ENCODE measurements at places on chromosomes 13 and 19.

GRCh38 chr13:90787007-90787406 lies 560.5 kb upstream of the MIR17HG start:
- DNase-seq = no peak

DNA sequence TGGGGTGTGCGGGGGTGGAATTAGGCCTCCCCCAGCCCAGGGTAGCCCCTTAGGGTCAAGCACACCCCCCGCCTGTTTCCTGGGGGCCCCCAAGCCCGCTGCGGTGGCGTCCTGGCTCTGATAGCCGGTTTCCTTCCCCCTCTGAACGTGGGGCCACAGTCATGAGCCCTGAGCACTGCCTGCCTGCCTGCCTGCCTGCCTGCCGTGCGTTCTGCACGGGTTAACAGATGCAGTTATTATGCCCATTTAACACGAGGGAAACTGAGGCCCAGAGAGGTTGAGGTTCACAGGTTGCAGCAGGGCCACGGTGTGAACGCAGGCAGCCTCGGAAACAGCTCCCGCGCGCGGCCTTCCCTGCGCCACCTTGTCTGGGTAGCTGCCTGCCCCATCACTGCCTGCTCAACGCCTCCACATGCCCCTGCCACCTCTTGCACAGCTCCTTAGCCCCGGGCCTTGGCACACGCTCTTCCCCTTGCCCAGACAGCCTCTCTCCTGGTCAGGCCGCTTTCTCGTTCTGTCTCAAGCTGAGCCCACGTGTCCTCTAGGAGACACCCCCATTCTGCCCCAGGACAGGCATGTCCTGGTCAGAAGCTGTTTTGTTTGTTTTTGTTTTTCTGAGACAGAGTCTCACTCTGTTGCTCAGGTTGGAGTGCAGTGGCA lies 1.2 kb upstream of the GAMT start:
- no peak for DNase-seq

- DNase-seq = no peak
Measured at GRCh38 chr19:2149980-2150793, 1.2 kb downstream of the AP3D1 start.

DNA sequence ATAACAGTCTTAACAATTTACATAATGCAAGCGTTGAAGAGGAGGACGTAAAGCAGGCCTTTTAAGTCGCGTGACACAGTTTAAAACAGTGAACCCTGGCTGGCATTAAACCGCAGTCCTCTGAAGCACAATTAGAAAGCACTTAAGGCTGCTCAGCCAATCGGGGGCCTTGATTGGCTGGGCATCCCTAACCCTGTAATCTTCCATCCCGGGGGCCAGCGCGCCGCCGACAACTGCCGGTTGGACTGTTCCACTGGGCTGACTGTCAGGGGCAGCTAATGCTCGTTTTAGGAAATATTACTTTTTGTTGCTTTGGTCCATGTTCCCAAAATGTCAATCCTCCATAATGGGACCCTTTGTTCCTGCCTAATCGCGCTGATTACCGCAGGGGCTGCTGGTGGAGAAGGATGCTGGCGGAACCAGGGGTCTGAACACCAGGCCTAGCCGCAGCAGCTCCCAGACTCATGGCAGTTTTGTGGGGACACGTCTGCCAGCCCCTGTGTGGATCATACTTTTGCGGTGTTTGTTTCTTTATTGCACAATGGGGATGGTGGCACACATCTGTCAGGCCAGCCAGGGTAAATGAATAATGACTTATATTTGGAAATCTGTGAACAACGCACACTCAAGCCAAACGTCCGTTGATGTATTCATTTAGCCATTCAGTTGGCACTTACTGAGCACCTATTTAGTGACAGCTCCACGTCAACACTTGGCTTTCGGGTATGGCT lies 127.1 kb upstream of the SPACA7 start:
- no peak for DNase-seq

DNA sequence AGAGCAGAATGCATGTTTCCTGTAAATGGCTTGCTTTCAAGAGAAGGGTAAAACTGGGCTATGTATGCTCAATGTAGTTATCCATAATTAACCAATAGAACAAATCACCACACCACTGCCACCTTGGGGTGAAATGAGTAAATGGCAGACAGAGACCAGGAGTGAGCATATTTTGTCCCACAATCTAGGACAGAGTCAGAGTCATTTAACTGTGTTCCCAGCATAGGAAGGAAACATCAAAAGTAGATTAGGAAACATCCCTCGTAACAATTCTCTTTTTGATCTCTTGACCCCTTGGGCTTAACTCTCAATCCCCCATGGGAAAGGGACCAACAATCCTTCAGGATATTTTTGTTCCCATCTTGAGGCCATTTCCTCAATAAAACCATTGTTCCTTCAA lies 224.8 kb downstream of the NHLRC3 start:
- peak; percentile 6 for DNase-seq

GRCh38 chr19:21432590-21432989 lies 35.7 kb downstream of the ZNF493 start:
- DNase-seq = no peak

DNA sequence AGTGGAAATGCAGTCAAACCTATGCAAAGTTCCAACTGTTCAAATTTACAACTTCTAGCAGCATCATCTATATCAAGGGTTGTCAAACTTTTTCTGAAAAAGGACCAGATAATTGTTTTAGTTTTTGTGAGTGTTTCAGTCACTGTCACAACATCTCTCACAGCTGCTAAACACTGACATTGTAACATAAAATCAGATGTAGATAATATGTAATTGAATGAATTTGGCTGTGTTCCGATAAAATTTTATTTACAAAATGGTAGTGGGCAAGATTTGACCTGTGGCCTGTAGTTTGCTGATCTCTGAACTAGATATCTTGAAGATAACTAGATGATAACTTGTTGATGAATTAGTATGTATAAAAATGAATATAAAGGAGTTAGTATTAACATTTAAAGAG lies 1679.1 kb upstream of the PCDH20 start:
- DNase-seq = no peak

- no peak for DNase-seq
Measured at GRCh38 chr13:94537740-94538630, 58.0 kb downstream of the TGDS start.

GRCh38 chr19:9936326-9937000 lies at the start of gene OLFM2:
Gene OLFM2, minus strand, starts transcription at chr19:9936515. Its CDS starts 149 bp downstream, at chr19:9936366.
- peak; percentile 70 for DNase-seq

DNA sequence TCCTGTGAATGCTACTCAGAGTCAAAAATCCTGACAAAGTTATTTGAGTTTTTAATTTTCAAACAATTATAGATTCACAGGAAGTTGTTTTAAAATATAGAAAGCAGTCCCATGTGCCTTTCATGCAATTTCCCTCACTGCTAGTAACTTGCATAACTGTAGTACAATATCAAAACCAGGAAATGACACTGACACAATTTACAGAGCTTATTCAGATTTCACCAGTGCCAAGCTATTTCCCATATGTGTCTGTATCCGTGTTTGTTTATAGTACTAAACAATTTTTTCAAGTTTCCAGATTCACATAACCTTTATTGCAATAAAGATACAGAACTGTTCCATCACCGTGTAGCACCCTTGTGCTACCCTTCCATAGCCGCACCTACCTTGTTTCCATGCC lies 934.6 kb downstream of the PCDH17 start:
- no peak for DNase-seq

DNA sequence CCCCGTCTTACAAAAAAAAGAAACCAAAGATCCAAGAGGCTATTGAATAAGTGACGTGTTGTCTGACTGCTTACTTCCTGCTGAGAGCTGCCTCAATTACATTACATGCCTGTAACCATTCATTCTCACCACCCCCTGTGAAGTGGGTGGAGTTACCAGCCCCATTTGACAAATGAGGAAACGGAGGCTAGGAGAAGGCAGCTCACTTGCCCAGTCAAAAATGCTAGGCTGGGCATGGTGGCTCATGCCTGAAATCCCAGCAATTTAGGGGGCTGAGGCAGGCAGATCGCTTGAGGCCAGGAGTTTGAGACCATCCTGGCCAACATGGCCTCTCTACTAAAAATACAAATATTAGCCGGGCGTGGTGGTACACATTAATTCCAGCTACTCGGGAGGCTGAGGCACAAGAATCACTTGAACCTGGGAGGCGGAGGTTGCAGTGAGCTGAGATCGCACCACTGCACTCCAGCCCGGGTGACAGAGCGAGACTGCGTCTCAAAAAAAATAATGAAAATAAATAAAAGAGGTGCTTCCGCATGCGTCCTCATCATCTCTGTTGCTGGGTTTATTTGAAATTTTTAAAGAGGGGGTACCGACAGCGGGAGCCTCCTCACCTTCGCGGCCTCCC lies 499 bp downstream of the LSM7 start:
- no peak for DNase-seq

DNA sequence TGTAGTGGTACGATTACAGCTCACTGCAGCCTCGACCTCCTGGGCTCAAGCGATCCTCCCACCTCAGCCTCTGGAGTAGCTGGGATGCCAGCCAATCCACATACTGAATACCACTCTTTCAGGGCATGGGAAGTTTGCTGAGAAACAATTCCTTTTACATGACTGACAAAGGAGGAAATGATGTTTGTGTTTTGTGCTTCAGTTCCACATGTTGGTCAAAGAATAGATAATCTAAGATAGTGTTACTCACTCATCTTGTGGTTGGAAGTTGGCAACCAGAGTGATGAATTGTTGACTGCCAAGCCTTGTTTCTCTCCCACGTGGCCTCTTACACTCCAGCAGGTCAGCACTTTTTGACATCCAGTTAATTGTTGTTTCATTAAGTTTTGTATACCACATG lies 7.6 kb downstream of the MBD3L2B start:
- no peak for DNase-seq

GRCh38 chr13:94656176-94656575 lies 54.5 kb downstream of the GPR180 start:
- DNase-seq = no peak

- no peak for DNase-seq
Measured at GRCh38 chr19:15431396-15432017, 12.7 kb upstream of the AKAP8L start.

GRCh38 chr19:46192992-46193650 lies 36.4 kb upstream of the IGFL1 start:
- DNase-seq = peak; percentile 65

GRCh38 chr19:39390451-39390750 lies 505 bp downstream of the PAF1 start:
- no peak for DNase-seq

GRCh38 chr19:47305309-47305751 lies 4.3 kb upstream of the C5AR1 start:
- peak; percentile 72 for DNase-seq

DNA sequence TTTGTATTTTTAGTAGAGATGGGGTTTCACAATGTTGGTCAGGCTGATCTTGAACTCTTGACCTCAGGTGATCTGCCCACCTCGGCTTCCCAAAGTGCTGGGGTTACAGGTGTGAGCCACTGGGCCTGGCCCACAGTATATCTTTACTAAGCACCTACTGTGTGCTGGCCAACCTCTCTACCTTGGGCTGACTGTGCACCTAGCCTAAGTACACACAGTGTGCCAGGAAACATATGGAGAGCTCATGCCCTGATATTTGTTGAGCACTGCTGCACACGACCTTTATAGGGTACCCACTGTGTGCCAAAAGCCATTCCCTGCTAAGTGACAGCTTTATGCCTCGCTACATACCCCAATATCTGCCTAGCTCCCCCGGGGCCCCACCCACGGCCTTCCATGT lies 6.3 kb upstream of the ARHGAP45 start:
- DNase-seq = no peak

GRCh38 chr13:111915104-111915551 lies 151.8 kb upstream of the SOX1 start:
- no peak for DNase-seq
